Ureter (tissue), 1 donor: ENCODE measurements at places on chromosomes 13 and 19.

DNA sequence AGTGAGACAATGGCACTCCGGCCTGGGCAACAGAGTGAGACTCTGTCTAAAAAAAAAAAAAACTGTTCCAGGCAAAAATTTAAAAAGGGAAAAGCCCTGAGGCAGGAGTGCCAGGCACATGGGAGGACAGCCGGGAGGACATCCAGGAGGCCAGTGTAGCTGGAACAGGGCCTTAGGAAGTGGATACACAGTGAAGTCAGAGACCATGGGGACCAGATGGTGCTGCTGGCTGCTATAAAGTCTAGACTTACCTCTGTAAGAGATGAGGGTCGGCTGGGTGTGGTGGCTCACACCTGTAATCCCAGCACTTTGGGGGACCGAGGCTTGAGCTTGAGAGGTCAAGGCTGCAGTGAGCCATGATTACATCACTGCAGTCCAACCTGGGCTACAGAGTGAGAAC, 15.0 kb downstream of the HAS1 start:
- no peak for DNase-seq

DNA sequence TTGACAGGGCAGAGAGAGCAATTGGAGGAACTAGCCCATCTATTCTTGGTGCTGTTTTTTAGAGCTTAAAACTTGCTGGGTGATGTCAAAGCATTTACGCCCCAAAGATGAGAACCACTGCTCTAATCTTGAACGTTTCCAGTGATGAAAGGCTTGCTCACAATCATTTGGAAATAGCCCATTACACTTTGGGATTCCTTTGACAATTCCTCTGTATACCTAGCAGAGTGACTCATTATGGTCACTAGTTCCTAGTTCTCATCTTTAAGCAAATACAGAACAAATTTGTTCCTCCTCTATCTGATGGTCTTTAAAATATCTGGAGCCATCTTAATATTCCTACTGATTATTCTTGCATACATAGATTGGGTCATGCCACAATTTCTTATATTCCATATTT, 112.3 kb downstream of the GPC6 start:
- DNase-seq: no peak

- DNase-seq: no peak
These were observed 799 bp downstream of the NR1H2 start for GRCh38 chr19:50377051-50377461.

- no peak for DNase-seq
These were observed 293.3 kb upstream of the MAB21L1 start for GRCh38 chr13:35769812-35770211.

GRCh38 chr13:51221108-51221507, 1.1 kb upstream of the FAM124A start:
- no peak for DNase-seq

GRCh38 chr19:2569596-2570465, 93.9 kb downstream of the GADD45B start:
- DNase-seq: no peak
